Stimulated activated CD8-positive, alpha-beta memory T cell treated with anti-CD3 and anti-CD28 coated beads, Interleukin-15, amount 100 ng/mL, for 4 hours (primary cell): ENCODE measurements at places on chromosomes 16 and 17.

DNA sequence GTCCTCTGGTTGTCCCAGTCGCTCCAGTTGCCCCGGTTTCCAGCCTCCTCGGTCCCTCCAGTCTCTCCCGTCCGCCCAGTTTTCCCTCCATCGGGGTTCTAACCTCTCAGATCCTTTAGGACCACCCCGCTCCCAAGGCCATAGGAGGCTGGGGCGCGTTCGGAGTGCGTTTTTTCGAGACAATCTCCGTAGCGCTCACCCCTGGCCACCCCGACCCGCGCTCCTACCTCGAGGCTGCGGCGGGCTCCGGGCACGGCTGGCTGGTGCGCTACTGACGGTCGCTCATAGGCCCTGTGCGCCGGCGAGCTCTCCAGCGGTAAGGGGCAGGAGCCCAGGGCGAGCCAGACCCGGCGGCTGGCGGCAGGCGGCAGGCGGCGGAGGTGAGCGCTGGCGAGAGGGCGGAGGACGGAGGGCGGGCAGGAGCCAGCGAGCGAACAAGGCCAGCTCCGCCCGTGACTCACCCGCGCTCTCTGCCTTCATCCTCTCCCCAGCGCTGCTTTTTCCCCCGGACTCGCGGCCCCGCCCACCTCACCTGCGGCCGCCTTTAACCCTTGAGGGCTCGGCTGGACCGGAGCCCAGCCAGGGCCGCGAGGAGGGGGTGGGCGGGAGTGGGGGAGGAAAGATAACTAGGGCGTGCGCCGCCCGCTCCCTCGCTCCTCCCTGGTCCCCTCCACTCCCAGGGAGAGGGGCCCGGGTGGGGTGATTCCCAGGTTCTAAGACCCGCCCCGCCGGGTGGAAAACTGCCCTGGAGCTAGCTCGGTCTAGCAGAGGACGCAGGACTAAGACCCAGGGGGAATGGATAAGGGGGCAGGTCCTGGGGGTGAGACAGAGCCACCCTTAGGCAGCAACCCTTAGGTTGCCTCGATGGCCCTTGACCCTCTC lies at the start of gene SP6:
Gene SP6, minus strand, starts transcription at position 472 of the 882 bp plus-strand sequence. CDS start 2,734 bp downstream, outside the sequence.
- peak; percentile 52 for DNase-seq

DNA sequence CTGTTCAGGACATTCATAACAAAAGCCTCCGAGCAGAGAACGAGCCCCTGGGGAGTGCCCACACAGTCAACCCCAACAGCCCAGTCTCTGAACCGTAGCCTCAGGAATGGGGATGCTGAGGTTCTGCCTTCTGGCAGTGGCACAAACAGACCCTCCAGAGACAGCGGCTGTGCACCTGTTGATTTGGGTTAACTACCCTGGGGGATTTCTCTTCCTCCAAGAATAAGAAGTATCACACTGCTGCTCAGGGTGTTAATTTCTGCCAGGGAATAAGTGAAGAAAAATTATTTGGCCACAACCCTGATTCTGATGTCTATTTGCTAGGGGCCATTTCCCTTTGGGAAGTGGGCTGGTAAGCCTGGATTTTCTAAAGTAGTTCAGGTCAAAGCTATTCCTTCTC lies 51.0 kb upstream of the PIRT start:
- no peak for DNase-seq

DNA sequence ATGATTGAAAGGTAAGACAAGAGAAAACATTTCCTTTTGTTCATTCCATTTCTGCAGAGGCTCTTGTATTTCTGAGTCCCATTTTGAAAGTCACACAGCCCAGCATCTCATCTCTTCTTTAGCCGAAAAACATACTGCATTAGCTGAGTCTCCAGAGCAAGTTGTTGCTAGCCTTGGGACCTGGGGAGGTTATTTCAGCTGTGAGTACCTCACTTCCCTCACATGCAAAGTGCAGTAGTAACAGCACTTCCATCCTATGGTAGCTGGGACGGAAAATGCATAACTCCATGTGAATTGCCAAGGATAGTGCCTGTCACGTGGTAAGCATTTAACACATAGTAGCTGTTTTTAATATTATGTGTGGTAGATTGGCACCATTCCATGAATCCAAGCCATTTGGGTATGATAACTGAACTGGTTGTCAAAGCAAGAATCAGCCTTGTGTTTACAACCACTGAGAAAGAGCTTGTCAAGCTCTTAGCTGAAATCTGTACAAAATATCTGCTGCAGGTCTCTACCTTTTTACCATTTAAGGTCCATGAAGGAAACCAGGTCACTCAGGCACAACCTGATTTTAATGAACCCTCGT lies 345.7 kb downstream of the CDH13 start:
- no peak for DNase-seq

DNA sequence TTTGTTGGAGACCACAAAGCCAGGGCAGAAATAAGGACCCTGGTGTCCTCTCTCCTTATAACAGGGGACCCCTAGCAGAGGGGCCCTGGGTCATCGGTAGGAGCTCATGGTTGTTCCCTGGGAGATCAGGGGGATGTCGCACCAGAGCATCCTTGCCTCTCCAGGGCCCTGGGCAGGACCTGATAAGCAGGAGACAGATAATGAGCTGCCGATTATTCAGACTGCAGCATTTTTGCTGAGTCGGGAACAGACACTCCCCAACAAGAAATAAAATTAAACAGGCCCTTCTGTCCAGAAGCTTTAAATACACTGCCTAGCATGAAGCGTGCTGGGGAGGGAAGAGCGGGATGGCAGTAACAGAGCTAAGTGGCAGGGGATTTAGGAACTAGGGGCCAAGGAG lies 15.4 kb upstream of the GFAP start:
- DNase-seq = no peak

- DNase-seq = no peak
Measured at GRCh38 chr17:76384987-76385891, 830 bp downstream of the SPHK1 start.

GRCh38 chr17:39028690-39029089 lies 61.5 kb upstream of the FBXO47 start:
- no peak for DNase-seq

DNA sequence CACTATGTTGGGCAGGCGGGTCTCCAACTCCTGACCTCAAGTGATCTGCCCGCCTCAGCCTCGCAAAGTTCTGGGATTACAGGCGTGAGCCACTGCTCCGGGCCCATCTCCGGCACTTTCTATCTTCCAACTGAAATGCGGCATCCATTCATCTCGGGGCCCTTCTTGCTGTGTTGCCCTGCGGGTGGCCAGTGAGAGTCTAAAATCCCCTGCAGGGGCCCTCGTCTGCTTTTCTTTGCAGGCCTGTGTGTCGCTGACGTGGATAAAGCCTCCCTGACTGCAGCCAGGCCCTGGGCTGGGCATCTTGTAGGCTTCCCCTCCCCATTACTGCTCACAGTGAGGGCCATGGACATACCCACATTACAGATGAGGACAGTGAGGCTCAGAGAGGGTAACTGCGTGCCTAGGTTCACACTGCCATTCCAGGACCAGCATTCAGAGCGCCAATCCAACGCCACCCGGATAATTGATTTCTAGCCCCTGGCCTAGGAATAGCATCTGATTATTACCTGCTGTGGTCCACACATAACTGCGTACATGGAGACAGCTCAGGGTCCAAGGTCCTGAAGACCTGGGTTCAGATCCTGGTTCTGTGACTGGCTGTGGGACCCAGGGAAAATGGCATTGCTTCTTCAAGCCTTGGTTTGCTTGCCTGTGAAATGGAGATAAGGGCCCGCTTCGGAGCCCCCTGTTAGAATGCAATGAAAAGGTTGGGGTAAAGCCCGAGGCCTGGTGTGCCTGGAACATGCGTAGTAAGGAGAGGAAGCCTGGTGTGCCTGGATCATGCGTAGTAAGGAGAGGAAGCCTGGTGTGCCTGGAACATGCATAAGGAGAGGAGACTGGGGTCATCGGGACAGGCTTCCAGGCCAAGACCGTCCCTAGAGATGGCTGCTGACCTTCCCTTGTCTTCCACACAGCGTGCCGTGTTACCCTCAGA lies 25.0 kb downstream of the CRISPLD2 start:
- no peak for DNase-seq
